ENCODE measurements at places on chromosomes 5 and 9. TPM values are rescaled to one million over a fixed set of nuclear protein-coding genes. Genes with fewer than 3 reads are reported as not detected.

SHOC1 gene
- polyA plus RNA-seq = not detected

PCDHA5 gene
- polyA plus RNA-seq = 0.02 TPM

TTC16 gene
- polyA plus RNA-seq = 0.14 TPM

LHFPL2 gene
- 5.6 TPM for polyA plus RNA-seq

SPINK6 gene
- polyA plus RNA-seq = not detected

SRD5A1 gene
- 1.4 TPM for polyA plus RNA-seq

NUTM2G gene
- polyA plus RNA-seq = 0.02 TPM

FBN2 gene
- polyA plus RNA-seq = 1.5 TPM

IFNA13 gene
- polyA plus RNA-seq = not detected

PCDHAC1 gene
- not detected for polyA plus RNA-seq

RANBP17 gene
- polyA plus RNA-seq = 0.72 TPM

SLC12A2 gene
- polyA plus RNA-seq = 2.4 TPM

DMXL1 gene
- polyA plus RNA-seq = 10.8 TPM

SPATA31C1 gene
- polyA plus RNA-seq = not detected

FYB1 gene
- 0.66 TPM for polyA plus RNA-seq

PTPN3 gene
- 2.8 TPM for polyA plus RNA-seq

CMBL gene
- polyA plus RNA-seq = 39.9 TPM

SV2C gene
- polyA plus RNA-seq = 0.02 TPM

PCDHGA9 gene
- 1.6 TPM for polyA plus RNA-seq

ANKRD31 gene
- polyA plus RNA-seq = 0.05 TPM

DAB2 gene
- polyA plus RNA-seq = 6.5 TPM

SLC4A9 gene
- polyA plus RNA-seq = 0.05 TPM

PCA3 gene
- 0.18 TPM for polyA plus RNA-seq

PCDHA3 gene
- polyA plus RNA-seq = 0.07 TPM

IFNE gene
- not detected for polyA plus RNA-seq

PELO gene
- 7.9 TPM for polyA plus RNA-seq

HEMGN gene
- not detected for polyA plus RNA-seq

CTSL gene
- polyA plus RNA-seq = 150 TPM

PCDHGB2 gene
- 1.9 TPM for polyA plus RNA-seq

PCDHGB5 gene
- polyA plus RNA-seq = 3.3 TPM

CYLC2 gene
- polyA plus RNA-seq = not detected

ORM2 gene
- polyA plus RNA-seq = 0.27 TPM

NKD2 gene
- polyA plus RNA-seq = 2.6 TPM

DDX4 gene
- polyA plus RNA-seq = not detected

EDIL3 gene
- polyA plus RNA-seq = 5.4 TPM

PCDHA12 gene
- 0.02 TPM for polyA plus RNA-seq

GABRA6 gene
- polyA plus RNA-seq = not detected

FOXI1 gene
- polyA plus RNA-seq = not detected

NR4A3 gene
- polyA plus RNA-seq = 57.4 TPM

CARTPT gene
- 0.29 TPM for polyA plus RNA-seq

ZFYVE16 gene
- polyA plus RNA-seq = 20.1 TPM

CRB2 gene
- 0.02 TPM for polyA plus RNA-seq

SPATA31E1 gene
- not detected for polyA plus RNA-seq

TAF11L10 gene
- polyA plus RNA-seq = not detected

GTF3C5 gene
- 39.2 TPM for polyA plus RNA-seq

PHYHD1 gene
- 57.8 TPM for polyA plus RNA-seq

SLC36A3 gene
- not detected for polyA plus RNA-seq

CD74 gene
- polyA plus RNA-seq = 201 TPM

IL33 gene
- polyA plus RNA-seq = 42.0 TPM

STK32A gene
- 0.81 TPM for polyA plus RNA-seq

SLC9A3 gene
- 1.1 TPM for polyA plus RNA-seq

TRIM7 gene
- polyA plus RNA-seq = 4.4 TPM

All from right cardiac atrium (tissue), 5 donors.